ENCODE measurements at places on chromosomes 11 and 22.

- no peak for DNase-seq
Measured at GRCh38 chr11:501683-502287, 5.3 kb downstream of the RNH1 start.

- DNase-seq, result no peak
Measured at GRCh38 chr11:47406896-47407745, 1.3 kb upstream of the SLC39A13 start.

DNA sequence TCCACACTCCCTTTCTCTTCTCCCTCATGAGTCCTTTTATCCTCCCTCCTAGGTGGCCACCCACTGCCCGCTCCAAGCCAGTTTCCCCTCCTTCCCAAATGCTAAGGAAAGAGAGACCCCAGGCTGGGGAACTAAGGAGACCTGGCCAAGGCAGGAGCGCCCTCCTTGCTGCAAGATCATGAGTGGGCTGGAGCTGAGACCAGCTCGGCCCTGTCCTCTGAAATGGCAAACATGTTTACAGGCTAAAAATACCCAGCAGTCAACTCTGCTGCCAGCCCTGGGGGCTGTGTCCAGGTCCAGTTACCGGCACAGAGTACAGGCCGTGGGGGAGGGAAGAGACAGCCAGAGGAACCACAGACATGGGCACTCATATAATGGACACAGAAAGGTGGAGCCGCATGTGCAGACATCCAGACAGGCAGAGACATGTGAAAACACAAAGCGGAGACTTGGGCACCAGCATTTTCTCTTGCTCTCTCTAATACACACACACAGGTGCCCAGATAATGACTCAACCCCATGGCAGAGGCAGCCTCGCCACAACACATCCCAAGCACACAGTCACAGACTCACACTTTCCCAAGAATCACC lies 1.2 kb upstream of the AHNAK start:
- no peak for DNase-seq

DNA sequence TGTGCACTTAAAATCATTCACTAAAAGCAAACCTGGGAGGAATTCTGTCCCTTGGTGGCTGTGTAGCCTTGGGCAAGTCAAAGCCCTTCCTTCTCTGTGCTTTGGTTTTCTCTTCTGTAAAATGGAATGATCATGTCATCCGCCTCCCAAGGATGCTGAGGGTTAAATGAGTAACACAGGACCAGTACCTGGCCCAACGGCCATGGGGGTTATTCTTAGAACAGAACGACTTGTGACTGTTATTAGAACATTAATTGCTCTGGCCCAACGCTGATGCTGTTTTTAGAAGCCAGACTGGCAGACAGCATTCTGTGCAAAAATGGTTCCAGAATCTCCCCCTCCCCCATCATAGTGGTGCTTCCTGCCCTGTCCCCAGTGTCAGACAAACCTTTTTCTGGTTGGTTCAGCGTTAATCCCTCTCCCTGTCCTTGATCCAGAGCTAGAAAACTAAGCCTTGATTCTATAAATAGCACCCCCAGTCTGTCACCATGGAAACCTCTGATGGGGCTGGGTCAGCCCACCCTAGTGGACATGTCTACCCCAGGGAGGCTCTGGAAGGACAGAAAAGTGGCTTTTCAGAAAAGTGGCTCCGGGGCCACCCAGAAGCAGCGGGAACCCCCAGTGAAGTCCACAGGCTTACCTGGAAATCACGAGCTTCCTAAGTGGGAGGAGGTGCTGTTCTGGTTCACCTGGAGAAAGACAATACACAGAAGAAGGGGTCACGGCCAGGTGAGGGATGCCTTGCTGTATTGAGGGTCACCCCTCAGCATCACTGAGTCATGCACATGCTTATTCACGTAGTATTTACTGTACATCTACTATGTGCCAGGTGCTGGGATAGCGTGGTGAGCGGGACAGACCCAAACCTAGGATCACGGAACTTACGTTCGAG lies 15.5 kb upstream of the TFIP11 start:
- no peak for DNase-seq

GRCh38 chr11:846496-847098 lies 3.9 kb downstream of the TSPAN4 start:
- DNase-seq, result no peak

DNA sequence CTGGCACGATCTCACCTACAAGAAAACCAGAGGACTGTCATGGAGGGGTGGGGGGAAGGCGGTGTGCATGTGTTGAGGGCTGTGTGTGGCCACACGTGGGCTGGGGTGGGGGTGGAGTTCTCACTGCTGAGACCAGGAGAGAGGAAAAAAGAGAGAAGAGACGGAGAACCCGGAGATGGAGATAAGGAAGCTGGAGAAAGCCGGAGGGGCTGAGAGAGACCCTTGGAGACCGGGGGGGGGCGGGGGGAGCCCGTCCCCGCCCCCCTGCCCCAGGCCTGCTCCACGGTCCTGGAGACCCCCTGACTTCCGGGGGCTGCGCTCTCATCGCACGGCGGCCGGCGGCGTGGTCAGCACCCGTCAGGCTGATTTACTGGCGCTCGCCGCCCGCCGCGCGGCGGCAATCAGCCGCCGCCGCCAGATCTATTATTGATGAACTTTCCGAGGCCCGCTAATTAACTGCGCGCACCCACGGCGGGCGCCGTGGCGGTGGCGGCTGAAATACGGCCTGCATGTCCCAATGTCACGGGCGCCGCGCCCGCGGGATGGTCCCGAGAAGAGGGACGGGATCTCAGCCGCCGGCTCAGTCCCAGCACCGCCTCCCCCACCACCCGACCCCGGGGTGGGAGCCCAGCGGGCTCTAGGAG lies 187.4 kb downstream of the MN1 start:
- no peak for DNase-seq

GRCh38 chr11:344836-345578 lies 24.3 kb upstream of the B4GALNT4 start:
- no peak for DNase-seq

DNA sequence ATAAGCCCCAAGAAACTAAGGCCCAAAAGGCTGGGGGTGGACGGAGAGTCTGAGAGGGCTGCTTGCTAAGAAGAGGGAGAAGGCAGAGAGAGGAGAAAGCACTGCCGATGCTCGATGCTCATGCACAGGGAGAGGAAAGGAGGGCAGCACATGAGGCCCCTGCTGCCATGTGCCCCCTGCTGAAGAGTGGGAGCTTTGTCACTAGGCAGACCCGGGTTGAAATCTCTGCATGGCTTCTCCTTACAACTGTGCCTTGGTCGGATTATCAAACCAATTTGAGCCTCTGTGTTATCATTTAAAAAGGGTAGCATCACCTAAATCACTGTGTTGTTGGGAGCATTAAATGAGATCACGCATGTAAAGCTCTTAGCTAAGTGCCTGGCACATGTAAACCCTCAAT lies 330.5 kb downstream of the NXPE2 start:
- DNase-seq, result no peak

GRCh38 chr11:77244277-77245027 lies 57.0 kb downstream of the GDPD4 start:
- DNase-seq, result no peak

DNA sequence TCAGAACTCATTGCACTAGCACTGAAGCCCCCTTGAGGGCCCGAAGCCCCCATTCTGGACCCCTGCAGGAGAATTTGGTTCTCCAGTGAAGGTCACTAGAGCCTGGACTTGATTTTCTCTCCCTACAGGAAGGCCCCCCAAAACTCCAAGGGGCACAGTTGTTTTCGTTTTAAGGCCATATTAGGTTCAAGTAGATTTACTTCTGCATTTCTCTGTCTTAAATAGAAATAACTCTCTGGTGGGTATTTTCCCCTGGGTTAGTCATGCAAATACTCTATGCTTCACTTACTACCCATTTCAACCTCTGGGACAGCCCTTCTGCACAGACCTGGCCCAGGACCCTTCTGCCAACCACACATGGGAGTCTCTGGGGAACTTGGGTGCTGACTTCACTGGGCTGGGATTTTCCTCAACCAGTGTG lies 41.6 kb downstream of the WEE1 start:
- no peak for DNase-seq

- DNase-seq, result no peak
Measured at GRCh38 chr11:94746721-94747120, 21.4 kb upstream of the AMOTL1 start.

DNA sequence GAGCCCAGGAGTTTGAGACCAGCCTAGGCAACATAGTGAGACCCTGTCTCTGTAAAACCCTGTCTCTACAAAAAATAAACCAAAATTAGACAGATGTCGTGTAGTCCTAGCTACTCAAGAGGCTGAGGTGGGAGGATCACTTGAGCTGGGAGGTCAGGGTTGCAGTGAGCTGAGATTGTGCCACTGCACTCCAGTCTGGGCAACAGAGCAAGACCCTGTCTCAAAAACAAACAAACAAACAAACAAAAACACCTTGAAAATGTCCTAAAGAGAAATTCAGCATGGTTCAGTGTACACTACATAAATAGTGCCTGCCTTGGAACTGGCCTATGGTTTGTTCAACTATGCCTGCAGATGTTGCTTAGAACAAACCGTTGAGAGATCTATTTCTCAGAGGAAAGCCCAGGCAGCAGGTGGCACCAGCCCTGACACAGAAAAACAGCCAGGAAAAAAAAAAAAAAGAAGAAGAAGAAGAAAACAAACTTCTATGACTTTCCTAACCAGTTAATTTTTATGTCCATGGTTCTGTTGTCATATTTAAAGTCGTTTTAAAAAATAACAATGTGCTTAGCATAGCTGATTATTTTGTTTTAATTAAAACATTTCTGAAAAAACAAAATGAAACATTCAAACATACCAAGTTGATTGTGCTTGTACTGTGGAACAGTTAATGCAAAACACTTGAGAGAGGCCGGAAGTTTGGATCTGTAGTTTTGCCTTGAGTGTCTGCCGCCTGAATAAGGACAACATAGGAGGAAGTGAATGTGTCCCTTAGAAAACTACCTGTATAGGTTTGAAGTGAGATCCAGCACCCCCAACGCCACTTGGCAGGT lies 5.4 kb downstream of the KREMEN1 start:
- no peak for DNase-seq

DNA sequence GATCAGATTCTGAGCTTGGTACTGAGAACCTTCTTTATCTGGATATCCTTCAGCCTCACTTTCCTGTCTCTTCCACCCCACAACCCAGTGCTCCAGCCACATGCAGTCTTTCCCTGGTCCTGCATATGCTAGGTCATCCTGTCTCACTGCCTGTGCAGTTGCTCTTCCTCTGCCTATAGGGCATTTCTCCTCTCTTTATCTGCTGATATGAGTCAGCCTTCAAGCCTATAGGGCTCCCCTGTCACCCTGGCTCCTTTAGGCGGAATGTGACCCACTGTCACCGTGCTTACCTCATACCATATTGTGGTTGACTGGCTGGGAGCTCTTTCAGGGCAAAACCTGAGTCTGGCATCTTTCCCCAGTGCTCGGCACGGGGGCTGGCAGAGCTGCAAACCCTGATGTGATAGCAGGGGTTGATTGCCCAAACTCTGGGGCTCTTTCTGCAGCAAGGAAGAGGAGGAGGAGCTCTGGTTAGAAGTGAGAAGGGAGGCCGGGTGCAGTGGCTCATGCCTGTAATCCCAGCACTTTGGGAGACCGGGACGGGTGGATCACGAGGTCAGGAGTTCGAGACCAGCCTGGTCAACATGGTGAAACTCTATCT lies 26.3 kb downstream of the MEI1 start:
- DNase-seq, result no peak

DNA sequence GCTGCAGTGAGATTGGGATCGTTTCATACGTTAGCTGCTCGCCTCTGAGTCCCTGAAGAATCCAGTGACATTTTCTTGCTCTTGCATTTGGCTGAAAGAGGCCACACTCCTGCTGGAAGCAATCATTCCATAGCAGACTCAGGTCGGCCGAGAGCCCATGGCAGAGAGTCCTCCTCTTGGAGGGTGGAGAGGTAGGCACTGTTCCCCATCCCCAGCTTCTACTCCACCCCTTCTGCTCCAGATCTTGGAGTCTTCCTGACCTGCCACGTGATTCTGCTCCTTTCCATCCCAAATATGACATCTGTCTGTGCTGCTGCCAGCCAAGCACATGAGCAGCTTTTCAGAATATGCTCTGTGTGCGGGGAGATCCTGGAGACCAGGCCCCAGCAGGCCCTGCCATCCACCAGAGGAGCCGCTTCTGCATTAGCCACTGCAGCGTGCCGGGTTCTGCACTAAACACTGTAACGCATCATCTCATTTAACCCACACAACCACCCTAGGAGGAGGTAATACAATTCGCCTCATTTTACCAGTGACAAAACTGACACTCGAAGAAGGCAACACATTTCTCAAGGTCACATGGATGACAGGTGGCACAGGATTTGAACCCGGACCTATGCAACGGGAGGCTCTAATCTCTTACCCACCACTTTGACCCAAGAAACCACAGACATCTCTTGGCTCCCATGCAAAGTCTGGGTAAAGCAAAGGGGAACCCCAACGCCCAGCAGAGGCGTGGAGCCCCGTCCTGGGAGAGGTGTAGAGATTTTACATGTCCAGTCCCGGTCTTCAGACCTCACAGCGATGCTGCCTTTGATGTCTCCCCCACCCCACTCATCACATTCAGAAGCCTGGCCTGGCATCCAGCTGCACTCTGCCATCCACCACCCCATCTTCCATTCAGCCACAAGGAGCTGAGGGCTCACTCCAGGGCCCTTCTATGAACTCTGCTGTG lies 78.8 kb downstream of the FEZ1 start:
- no peak for DNase-seq

GRCh38 chr11:59097113-59097708 lies 9.8 kb upstream of the FAM111B start:
- DNase-seq, result peak; percentile 55
